ENCODE measurements at places on chromosomes 3 and 15.

DNA sequence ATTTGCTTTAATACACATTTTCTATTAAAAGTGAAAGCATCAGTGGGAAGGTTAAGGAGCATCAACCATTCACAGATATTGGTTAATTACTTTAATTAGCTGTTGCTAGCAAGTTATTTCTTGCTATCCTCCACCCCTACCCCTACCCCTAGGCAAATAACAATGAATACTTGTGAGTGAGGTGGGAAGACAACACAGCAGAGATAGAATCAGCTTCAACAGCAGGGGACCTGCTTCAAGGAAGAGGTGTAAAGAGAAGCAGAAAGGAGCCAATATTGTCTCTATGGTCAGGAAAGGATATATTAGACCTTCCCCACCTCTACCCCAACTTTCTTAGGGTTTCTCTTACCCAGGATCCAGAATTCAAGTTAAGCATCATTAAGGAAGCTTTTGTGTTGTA, 149.4 kb downstream of the SNRK start:
- DNase-seq: no peak

DNA sequence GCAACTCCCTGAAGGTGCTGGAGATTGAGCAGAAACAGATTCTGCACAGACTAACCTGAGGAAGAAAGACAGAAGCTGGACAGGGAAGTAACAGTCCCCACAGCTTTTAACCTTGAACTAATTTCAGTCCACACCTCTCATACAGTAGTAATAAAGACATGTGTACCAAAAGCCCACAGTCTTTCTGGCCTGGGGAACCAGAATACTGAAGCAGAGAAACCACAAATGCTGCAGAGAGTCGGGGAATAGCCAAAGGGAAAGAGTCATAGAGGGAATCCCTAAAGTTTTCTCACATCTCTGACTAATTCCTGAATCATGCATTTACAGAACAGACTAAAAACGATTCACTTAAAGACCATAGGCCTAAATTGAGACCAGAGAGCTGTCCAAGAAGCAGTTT, 503.4 kb upstream of the NECTIN3 start:
- no peak for DNase-seq

GRCh38 chr3:125045965-125046364, 9.8 kb downstream of the HEG1 start:
- DNase-seq: no peak

- DNase-seq: peak; percentile 26
Measured at GRCh38 chr15:65303687-65304380, 643 bp upstream of the RNU5B-1 start.

DNA sequence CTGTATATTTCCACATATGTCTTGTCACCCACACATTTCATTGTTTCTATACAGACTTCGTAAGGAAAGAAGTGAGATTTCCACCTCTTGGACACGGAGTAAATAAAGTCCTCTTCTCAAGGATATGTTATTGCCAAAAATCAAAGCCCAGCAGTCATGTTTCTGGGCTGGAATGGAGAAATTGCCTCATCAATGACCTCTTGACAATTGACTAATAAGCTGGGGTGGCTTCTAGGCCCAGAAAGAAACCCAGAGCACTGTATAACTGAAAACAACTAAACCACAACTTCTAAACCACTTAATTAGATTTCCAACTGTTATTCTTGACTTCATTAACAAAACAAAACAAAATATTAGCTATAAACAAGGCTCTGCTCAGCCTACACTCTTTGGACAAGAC, 56.4 kb upstream of the SLC24A5 start:
- no peak for DNase-seq

GRCh38 chr3:186670155-186670554, 4.3 kb downstream of the HRG start:
- DNase-seq: no peak

DNA sequence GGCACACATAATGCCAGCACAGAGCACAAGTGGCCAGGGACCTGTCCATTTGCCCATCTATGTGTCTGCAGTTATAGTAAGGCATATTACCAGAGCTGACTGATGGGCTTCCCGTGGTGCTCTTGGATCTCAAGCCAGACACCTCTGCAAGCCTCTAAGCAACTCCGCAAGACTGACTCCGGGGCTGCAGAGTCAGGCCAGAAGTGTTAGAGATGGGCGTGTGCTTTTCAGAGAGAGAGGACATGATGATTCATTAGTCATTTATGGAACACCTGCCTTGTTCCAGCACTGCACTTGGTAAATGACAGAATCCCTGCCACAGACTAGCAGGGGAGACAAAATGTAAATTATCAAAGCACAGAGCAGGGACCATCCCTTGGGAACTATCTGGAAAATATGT, 559.0 kb downstream of the PDCD6IP start:
- DNase-seq: no peak

DNA sequence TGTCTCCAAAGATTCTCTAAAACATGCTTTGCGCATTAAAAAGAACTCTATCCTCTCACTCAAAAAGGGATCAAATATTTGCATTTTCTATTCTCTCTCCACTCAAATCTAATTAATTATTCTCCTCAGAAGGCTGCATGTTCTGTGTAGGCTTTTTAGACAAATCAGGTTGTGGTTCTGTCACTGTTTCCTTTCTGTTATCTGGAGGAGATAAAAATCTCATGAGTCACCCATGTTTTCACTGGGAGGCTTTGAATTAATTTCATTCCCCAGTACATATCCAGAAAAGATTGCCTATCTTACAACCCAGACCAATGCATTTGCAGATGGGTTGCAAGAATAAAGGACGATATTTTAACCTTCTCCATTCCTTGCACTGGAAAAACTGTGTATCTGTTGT, 446.5 kb downstream of the GRM7 start:
- DNase-seq: no peak

GRCh38 chr3:4928277-4928789, 50.9 kb upstream of the BHLHE40 start:
- no peak for DNase-seq

- DNase-seq: no peak
Measured at GRCh38 chr3:114582929-114583328, 289.1 kb downstream of the TIGIT start.

DNA sequence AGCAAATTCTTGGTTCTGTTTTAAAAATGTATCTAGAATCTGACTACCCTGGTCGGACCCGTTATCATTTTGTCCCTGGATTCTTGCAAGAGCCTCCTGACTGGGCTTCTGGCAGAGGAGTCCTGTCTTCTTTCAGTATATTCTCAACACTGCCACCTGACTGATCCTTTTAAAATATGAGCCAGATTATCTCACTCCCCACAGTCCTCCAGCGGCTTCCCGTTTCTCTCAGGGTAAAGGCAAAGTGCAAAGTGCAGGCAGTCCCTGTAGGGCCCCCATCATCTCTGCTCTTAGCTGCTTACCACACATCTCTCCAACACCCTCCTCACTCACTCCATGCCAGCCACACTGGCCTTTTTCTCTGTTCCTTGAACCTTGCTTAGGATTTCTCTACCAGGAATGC, 28.4 kb downstream of the CRTC3 start:
- no peak for DNase-seq

DNA sequence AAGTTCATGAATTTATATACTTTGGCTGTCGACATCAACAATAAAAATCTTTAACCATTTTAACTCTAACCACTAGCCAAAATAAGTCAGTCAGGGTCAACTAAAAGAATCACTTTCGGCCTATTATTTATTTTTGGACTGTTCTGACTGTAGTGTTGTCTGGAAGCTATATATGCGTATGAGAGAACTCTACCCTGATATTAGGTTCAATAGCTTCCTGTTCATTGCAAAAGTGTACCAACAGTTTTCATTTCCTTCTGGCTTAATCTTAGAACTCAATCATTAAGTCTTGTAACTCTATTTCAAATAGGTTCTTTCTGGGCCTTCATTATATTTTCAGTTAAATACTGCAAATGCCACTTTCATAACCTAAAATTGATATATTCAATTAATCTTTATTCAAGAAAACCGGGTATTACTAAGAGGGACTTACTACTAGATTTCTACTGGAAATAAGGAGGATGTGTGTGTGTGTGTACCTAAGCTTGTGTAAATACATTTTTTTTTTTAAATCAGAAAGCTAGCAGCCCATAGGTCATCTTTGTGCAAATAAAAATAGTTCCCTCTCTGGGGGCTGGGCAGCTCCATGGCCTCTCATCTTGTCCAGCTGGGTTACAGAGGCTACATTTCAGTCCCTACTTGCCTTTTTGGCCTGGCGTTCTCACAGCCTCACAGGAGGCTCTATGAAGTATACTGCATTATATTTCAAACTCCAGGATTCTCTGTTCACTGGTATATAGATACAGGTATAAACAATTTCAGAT, 5.8 kb downstream of the SERPINI2 start:
- DNase-seq: no peak

DNA sequence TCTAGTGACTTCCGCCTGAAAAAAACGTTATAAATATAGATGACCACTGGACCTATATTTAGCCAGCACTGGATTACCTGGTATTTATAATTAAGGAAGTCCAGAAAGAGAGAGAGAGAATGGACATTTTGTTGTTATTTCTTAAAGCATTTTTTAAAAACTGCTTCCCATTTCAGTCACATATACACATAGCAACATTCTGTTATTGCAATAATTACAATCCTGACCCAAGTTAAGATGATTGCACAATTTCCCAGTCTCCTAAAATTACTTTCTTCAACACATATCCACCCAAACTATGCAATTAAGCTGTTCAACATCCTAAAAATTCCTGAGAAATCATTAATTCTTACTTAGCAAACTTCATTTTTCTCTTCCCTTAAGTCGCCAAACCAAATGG, 37.7 kb downstream of the PCSK6 start:
- no peak for DNase-seq

GRCh38 chr3:194871143-194871863, 185.6 kb downstream of the FAM43A start:
- peak; percentile 53 for DNase-seq

- peak; percentile 58 for DNase-seq
Measured at GRCh38 chr15:98648654-98649471, 524 bp downstream of the IGF1R start.

DNA sequence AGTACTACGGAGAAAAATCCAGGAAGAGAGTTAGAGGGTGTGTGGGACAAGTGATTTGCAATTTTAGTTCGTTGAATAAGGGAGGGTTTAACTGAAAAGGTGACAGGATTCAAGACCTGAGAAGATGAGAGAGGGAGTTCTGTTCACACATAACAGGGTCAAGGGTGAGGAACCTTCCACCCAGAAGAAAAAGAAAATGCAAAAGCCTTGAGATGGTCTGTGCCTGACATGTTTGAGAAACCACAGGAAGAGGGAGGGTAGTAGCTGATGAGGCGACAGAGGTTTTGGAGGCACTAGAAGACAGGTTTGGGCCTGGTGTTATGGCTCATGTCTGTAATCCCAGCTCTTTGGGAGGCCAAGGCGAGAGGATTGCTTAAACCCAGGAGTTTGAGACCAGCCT, 591 bp upstream of the SLC25A20 start:
- no peak for DNase-seq

GRCh38 chr15:71526060-71526820, 284.1 kb upstream of the NR2E3 start:
- no peak for DNase-seq

GRCh38 chr15:90799639-90800170, 68.7 kb upstream of the FURIN start:
- DNase-seq: no peak

DNA sequence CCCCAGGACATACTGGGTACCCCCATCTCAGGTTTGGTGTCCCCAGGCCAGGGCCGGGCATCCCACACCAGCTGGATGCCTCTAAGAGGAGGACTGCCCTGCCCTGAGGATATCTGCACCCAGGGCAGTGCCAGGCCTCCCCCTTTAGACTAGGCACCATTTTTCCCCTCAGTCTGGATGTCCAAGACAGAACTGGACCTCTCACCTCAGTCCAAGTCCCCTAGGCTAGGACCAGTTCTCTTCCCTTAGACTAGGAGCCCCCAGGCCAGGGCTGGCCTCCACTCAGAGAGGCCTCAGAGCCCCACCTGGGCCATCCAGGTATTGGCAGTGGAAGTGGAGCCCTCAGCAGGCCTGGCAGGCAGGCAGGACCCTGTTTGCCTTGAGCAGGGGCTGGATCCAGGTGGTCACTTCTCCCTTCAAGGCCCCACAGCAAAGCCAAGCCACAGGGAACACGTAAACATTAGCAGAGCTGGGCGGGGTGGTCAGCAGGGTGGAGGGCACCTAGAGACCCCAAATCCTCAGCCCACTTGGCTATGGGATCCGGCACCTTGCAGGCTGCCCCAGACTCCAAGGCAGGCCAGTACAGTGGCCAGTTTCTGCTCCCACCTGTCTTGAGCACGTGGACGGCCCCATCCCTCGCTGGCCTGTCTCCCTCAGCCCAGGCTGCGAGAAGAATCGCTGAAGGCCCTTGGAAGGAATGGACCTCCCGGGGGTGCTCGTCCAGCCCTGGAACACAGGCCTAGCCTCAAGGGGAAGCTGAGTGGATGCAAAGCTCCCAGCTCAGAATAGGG, 28.3 kb downstream of the PTH1R start:
- no peak for DNase-seq

DNA sequence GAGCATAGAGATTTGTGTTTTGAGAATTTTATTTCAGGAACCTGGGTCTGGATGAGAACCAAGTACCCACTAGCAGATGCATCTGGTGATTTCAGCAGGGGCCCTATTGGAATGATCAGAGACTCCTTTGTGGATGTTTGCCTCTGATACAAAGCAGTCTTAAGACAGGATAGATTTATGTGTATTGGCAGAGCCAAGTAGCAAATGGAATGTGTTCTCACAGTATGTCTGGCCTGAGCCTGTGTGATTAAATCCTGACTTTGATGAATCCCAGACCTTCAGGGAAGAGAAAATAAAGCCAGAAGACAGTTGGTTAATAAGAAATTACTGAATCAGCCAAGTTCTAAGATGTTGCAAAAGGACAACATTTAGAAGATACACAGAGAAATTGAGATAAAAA, 755.5 kb upstream of the SEMA6D start:
- no peak for DNase-seq

- DNase-seq: peak; percentile 78
Measured at GRCh38 chr3:50264383-50264963, 4.5 kb upstream of the SEMA3B start.

DNA sequence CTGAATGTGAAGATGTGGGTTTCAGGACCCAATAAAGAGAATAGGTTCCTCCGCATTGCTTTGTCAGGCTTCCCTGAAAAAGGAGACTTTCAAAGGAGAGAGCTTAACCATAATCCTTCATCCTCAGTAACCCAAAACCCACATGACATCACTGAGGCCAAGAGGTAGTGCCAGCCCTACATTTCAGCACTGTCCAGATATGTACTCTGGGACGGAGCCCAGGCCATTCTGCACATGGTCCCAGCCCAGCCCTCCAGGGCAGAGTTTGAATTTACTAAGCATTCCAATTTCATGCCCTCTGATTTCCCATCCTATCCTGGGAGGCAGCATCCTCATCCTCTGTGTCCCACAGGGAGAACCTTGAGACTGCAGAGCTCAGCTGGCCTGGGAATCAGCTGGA, 210.5 kb downstream of the GABRB3 start:
- peak; percentile 17 for DNase-seq

GRCh38 chr3:161336661-161337060, 34.7 kb downstream of the SPTSSB start:
- no peak for DNase-seq

DNA sequence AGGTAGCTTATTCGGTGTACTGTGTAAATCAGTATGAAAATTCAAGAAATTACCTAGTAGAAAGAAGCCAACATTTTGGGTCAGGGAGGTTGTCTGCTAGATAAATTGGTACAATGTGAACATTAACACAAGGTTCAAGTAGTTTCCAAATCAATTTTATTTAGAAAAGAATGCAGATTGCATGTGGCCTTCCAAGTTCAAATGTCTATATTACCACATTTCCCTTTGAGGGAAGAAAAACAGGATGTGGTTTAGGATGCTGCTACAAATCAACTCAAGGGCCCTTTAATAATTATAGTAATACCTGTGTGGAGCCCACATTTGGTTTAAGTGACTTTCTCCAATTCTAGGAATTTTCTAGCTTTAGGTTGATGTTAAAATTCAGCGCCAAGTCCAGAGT, 57.5 kb downstream of the CADPS start:
- DNase-seq: no peak

GRCh38 chr15:74040109-74040850, 42.1 kb downstream of the GOLGA6A start:
- DNase-seq: peak; percentile 48
